BE2C (cell line): ENCODE measurements at places on chromosomes 6 and 20.

DNA sequence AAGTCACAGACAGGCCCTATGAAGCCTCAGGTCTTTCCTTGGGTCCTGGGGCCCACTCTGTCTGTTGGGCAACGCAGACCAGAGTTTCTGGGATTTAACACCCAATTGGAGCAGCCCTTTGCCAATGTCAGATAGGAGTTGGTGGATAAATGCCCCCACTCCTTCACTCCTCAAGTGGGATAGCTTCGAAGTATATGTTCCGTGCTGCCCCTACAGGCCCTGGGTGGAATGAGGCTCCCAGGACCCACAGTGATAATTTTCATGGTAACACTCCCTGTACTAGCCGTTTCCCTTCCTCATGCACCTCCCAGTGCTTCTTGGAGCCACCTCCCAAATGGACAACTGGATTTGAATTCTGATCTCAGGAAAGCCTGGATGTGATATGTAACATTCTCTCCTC, 145.4 kb downstream of the FOXA2 start:
- no peak for DNase-seq

GRCh38 chr6:2980465-2980855, 9.1 kb upstream of the SERPINB6 start:
- DNase-seq, result no peak

- peak; percentile 76 for DNase-seq
Observed at GRCh38 chr6:135162678-135163439, 18.2 kb upstream of the MYB start.

DNA sequence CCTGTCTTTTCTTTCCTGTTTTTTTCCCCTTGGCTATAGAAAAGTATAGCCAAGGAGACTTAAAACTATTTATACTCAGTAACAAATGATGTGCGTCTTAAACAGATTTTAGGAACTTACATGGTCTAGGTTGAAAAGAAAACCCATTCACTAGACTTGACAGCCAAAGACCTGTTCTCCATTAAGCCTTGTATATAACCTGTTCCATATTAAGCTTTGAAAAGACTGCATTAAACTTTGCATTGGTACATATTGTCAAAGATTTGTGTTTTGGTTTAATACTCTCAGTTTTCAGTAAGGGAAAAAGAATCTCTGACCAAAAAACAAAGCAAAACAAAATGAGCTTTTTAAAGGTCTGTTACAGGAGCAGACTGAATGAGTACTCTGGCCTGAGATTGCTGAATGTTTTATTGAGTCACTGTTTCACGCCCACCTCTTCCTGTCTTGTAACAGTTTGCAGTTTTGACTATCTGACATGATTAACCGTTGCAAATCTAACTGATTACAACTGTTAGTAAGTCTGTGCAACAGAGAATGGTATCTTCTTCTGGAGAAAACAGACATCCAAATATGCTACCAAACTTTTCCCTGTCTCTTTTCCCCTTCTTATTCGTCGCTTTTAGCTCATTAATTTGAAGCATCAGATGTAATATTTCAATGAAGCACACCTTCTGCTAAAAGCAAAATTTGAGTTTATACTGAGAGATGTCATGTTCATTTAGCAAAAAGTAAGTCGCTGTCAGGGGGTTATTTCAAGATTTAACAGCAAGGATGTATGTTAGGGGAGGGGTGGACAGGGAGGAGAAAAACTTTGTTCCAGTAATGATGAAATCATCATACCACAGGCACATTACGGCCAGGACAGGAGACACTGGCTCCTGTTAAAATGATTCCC, 59.1 kb upstream of the SUPT3H start:
- no peak for DNase-seq

- DNase-seq, result peak; percentile 56
Observed at GRCh38 chr20:37984018-37984785, 49.1 kb downstream of the TTI1 start.

DNA sequence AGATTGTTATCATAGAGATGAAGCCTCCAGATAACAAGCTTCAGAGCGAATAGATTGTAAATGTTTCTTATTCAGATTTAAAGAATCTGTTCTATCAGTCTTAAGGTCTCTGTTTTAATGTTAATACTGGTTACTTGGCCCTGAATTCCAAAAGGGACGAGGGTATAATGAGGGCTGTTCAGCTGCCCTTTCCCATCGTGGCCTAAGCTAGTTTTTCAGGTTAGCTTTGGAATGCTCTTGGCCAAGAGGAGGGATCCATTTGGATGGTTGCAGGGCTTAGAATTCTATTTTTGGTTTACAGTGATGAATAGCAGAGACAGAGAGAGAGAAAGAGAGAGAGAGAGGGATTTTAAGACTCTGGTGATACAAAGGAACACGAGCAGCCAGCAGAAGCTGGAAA, 62.8 kb upstream of the UFL1 start:
- DNase-seq, result no peak
